Posterior vena cava (tissue), 2 donors: ENCODE measurements at places on chromosomes 3 and 15.

GRCh38 chr15:82882273-82882928 lies 70.1 kb downstream of the HOMER2 start:
- DNase-seq, result peak; percentile 28

DNA sequence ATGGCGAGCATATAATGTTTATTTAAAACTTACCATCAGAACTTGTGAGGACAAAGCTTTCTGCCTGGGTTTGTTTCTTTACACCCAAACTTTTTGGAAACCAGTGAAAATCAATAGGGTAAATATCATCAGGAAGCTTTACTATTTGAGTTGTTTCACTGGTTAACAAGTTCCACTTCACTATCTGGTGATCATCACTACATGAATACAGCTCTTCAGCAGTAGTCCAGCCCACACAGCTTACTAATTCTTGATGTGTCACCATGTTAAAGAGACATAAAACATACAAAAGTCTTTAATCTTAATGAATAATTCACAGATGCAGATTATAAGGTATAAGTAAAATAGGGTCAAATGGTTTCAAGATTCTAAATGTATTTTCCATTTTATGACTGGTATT lies 17.6 kb downstream of the IFT80 start:
- DNase-seq, result no peak

DNA sequence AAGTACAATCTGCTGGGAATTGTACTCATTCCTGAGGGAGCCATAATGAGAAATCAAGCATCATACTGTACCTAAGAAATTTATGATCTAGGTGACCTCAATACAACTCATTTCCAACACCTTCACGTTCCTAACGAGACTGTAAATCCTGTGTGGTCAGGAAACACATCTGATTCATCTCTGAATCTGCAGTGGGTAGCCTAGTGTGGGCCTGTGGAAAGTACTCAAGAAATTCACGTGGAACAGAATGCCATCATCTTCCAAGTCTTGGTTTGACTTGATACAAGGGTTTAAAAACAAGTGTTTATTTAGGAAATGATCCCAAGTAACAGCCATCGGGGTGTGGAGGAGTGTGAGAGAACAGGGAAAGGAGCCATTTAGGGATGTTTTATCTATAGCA lies 568.9 kb downstream of the EDEM1 start:
- no peak for DNase-seq

GRCh38 chr15:92332125-92332899 lies 61.4 kb upstream of the ST8SIA2 start:
- DNase-seq, result no peak

DNA sequence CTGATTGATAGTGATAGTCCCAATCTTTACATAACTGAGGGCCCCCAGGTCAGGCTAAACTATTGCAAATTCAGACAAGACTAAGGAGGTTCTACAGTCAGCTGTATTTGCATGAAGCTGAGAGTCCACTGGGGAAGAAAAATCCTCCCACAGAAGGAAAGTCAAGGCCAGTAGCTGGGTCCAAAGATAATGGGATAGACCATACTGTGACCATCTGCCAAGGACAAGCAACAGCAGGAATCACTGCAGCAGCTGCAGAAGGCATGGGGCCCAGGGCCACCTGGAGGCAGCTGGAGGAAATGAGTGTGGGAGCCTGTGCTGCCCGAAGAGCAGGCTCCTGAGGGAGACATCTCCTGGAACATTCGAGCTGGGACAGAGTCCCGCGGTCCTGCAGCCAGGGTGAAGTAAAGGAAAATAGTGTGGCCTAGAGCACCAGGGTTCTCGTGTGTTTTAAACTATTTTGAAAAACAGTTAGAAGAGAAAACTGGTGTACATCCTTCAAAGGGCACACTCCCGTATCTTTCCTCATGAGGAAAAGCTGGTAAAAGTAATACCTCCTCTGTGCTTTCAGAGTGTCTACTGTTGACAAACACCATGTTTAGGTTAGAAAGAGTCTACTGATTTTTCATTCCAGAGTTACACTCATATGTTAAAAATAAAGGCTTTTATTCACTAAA lies 13.2 kb upstream of the TMEM212 start:
- peak; percentile 84 for DNase-seq

GRCh38 chr3:170154569-170155143 lies 26.9 kb downstream of the PHC3 start:
- no peak for DNase-seq

DNA sequence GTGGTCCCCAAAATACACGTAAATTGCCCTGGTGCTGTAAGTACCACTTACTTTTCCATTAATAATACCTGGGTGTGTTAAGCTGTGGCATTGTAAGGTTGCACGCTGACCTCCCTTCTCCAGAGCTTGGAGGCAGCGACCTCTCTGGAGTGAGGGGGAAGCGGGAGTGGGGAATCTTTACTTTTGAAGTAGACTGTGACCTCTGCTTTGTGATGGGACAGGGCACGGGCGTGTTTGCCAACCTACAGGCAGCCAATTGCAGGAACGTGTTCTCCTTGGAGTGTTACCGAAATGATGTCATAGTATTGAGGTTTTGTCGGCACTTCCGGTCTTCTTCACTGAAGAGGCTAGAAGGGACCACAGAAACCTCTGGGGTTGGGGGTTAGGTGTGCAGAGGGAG lies 227.3 kb upstream of the C2CD4B start:
- DNase-seq, result no peak

DNA sequence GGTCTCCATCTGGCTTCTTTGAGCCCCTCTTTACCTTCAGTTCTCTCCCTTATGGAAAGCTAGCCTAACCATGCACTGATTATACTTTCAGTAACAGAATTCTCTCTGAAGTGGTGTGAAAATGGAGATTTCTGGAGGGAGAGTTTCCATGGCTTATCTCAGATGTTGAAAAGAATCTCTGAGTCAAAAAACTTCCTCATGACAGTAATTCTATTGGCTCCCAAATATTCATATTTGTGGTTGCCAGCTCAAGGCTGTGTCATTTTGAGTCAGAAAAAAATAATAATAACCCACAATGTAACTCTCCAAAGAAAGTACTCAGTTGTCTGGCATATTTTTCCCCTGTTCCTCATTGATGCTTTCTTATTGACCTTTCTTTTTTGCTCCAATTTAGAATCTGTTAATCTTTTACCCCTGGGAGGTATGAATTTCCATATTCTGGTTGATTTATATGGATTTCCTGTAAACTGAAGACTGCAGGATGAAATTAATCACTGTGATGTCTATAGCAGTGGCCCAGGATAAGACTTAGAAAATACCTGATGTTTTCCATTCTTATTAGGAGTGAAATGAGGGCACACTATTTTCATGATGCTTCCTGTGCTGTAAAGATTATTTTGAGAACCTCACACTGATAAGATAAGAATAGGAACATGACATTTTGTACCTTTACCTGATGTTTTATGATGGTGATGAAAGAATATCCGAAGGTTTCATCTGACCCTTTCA lies 149.5 kb upstream of the EPHA3 start:
- DNase-seq, result no peak

DNA sequence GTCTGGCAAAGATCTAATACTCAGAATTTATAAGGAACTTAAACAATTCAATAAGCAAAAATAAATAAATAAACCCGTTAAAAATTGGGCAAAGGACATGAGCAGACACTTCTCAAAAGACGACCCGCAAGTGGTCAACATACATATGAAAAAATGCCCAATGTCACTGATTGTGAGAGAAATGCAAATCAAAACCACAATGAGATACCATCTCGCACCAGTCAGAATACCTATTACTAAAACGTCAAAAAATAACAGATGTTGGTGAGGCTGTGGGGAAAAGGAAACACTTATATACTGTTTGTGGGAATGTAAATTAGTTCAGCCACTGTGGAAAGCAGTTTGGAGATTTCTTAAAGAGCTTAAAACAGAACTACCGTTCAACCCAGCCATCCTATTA lies 188.0 kb upstream of the MRPL3 start:
- no peak for DNase-seq

DNA sequence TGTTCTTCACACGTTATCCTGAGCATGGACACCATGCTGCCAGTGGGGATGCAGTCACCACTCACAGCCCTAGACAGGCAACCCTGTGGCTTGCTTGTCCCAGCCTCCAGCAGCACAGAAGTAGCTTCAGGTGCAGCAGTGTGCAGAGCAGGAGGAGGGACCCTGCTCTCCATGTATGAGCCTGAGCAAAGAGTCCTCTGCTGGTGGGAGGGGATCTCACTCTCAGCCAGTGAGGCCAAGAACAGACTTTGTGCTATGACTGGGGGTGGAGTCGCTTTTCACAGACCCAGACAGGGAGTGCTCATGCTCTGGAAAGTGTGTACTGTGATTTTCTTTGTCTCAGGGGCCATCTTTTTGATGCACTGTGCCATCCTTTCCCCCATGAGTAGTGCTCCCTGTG lies 66.1 kb upstream of the NDN start:
- DNase-seq, result no peak

DNA sequence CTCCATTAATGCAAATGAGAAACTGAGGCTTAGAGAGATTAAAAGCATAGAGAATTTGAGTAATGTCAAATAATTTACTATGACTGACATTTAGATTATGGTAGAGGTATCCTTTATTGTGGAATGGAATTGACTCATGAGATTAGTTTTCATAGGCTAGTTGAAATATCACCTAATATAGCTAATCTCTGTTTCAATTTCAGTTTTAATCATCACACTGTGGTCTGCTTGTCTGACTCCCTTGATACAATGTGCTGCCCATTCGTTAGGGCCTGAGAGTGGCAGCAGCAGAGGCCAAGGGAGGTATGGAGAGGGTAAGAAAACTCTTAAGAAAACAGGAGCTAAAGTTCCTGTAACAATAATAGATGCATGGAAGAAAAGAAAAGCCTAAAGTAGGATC lies 13.2 kb upstream of the ZBTB20 start:
- no peak for DNase-seq
